ENCODE measurements at places on chromosomes 11 and 22.

DNA sequence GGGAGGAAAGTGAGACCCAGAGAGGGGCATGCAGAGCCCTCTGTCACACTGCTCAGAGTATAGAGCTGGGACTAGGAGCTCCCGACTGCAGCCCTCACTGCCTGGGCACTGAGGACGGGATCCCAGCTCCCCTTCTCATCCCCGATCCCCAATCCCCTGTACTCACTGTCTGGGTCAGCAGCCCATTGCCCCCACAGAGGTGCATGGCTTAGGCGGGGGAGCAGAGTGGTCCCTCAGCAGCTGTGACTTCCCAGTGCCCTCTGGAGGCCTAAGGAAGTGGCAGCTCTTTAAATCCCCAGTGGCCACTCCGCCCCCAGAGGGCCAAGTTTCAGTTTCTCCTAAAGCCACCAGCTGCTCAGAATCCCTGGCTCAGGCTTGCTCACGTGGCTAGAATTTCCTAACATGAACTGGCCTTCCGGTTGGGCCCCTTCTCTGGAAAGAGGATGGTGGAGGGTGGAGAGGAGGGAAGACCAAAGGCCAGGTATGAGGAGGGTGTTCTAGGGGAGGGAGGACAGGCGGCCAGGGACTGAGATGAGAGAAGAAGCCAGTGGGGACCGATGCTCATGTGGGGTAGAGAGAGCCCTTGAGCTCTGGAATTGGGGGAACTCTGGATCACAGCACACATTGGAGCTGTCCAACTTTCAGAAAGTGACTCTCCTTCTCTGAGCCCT lies at the start of gene BATF2:
TSS of gene BATF2 (minus strand) at position 262 of the 671 bp plus-strand sequence. CDS start at position 205, 57 bp downstream.
- peak; percentile 60 for DNase-seq

DNA sequence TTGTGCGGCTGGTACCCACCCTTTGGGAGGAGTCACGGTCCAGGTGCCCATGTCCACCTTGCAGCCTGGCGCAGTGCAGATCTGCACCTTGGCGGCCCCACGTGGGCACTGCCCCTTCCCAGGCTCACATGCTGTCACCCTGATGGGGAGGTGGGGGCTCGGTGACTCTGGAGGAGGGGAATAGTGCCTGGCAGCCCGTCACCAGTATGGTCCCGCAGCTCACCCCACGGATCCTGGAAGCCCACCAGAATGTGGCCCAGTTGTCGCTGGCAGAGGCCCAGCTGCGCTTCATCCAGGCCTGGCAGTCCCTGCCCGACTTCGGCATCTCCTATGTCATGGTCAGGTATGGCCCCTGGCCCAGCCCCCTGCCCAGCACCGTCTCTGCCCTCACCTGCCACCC lies 5.2 kb downstream of the TRPT1 start:
- DNase-seq: no peak

GRCh38 chr11:101912823-101913284 lies 2.0 kb upstream of the CEP126 start:
- no peak for DNase-seq

GRCh38 chr22:42873356-42873755 lies 16.3 kb upstream of the ARFGAP3 start:
- no peak for DNase-seq

GRCh38 chr11:15817001-15817400 lies 539.3 kb downstream of the SOX6 start:
- DNase-seq: no peak

DNA sequence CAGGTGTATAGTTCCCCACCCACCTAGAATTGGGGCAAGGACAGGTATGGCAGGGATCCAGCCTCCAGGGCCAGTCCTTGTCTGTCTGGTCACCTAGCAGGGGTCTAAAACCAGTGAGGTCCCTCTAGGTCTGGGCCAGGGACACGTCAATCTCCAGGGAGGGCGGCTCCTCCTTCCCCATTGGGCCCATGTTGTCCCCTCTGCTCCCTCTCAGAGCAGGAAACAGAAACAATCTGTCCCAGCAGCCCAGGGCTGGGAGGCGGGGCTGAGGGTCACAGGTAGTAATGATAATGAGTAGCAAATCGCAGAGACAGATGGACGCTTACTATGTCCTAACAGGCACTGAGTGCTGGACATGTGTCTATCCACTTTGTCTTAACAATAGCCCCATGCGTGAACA lies 22.8 kb upstream of the SYT7 start:
- no peak for DNase-seq

- no peak for DNase-seq
Measured at GRCh38 chr22:47736186-47737034, 974.0 kb downstream of the TBC1D22A start.

- peak; percentile 46 for DNase-seq
Measured at GRCh38 chr11:131242476-131243000, 127.9 kb upstream of the NTM start.

DNA sequence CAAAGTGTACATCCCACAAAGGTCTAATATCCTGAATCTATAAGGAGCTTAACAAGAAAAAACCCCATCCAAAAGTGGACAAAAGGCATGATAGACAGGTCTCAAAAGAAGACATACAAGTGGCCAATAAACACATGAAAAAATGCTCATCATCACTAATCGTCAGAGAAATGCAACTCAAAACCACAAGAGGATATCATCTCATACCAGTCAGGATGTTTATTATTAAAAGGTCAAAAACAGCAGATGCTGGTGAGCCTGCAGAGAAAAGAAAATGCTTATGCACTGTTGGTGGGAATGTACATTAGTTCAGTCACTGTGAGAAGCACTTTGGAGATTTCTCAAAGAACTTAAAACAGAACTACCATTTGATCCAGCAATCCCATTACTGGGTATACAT lies 12.7 kb downstream of the LGALS12 start:
- DNase-seq: no peak

- no peak for DNase-seq
Measured at GRCh38 chr22:37917874-37918548, 11.9 kb downstream of the MICALL1 start.

DNA sequence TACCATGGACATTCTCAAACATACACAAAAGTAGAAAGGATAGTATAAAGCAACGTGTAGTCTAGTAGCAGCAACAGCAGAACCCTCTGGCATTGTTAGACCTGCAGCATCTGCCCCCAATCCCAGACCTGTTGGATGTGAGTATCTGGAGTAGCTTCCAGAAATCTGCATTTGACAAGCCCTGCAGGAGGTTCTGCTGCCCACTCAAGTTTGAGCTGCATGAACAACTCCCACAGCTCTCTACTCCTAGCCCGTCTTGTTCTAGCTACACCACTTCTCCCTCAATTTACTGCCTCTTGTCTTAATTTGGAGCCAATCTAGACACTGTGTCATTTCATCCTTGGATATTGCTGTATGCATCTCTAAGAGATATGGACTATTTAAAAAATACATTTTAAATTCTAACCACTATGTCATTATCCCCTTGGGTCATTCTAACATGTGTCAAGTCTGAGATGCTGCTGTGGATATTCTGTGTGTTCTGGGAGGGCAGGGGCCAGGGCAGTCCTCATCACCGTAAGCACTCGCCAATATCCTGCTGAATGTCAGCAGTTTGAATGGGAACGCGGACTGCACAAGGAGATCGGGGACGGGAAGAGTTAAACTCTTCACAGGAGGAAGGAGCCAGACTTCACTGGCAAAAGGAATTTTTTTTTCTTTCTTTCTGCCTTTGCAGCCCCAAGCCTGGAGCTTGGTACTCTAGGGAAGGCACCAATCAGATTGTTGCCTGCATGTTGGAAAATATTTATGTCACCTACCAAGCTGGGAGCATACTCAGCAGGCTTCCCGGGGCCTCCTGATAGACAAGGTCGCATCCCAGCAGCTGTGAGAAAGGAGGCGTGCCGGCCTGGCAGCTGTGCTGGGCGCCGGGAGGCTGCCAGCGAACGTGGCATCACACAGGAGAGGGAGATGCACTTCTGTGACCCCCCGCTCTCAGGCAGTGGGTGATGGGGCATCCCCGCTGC lies 429.0 kb downstream of the MIAT start:
- DNase-seq: no peak

GRCh38 chr11:68904248-68904847 lies 657 bp downstream of the IGHMBP2 start:
- peak; percentile 54 for DNase-seq

- no peak for DNase-seq
Measured at GRCh38 chr11:70583781-70584218, 185.5 kb downstream of the CTTN start.

- no peak for DNase-seq
Measured at GRCh38 chr11:116427903-116428637, 344.7 kb downstream of the BUD13 start.

DNA sequence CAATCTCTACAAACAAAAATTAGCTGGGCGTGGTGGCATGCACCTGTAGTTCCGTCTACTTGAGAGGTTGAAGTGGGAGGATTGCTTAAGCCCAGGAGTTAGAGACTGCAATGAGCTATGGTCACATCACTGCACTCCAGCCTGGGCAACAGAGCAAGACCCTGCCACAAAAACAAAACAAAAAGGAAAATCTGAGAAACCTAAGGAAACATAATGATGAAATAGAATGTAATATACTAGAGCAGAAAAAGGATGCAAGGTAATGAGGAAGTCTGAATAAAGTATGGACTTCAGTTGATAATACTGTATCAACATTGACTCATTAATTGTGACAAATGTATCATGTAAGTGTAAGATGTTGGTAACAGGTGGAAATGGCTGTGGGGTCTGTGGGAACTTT lies 8.1 kb downstream of the NPAS4 start:
- DNase-seq: peak; percentile 29

- DNase-seq: no peak
Measured at GRCh38 chr11:131206671-131207070, 163.7 kb upstream of the NTM start.

DNA sequence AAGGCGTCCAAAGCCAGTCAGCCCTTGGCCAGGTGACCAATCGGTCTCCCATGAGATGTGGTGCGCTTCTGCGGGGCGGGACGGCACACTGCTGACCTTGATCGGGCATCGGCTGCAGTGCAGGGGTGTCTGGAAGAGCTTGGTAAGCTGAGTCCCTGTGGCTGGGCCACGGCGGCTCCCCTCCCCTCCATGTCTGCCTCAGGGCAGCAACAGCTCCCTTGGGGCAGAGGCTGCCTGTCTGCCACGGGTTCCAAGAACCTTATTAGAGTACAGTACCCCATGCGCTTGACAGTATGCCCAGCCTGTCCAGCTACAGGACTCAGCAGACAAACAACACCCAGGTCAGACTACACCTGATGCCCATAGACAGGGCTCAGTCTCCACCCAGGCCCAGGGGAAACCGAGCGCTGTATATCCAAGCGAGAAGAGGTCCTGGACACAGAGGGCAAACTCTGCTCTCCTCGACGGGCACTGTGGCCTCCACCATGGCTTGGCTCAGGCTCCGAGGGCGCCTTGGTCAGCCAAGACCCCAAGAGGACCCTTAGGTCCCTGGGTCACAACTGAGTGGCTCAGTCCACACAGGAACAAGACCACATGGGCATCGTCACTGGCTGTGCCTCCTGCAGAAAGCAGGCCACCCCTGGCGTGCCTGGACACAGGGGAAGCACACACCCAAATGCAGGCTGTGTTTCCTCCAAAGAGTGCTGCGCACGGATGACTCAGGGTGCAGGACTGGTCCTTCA lies 18.9 kb downstream of the TSPAN32 start:
- no peak for DNase-seq

DNA sequence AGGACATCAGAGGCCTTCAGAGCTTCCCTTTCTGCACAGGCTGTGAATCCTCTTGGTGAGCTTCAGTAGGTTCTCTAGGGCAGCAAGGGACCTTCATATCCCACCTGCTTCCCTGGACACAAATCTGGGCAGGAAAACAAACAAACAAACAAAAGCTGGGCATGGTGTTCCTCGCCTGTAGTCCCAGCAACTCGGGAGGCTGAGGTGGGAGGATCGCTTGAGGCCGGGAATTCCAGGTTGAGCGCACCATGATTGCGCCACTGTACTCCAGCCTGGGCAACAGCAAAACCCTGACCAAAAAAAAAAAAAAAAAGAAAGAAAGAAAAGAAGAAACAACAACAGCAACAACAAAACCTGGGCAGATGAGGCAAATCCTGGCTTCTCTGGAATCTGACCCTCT lies 92.9 kb downstream of the CEP164 start:
- no peak for DNase-seq

DNA sequence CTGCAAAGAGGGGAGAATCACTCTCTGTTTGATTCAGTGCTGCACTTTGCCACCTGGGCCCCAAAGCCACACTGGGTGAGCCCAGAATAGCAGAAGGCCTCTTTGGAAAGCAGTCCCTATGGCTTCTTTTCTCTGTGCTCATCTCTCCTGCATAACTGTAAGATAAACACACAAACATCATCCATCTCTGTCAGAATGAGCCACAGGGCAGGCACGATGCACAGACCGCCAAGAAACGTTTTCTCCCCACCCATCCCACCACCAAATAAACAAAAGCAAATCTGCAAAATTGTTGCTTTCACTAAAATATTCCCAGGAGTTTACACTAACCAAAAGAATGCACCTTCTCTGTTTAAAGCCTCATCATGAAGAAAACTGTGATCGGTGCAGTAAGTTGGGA lies 196.4 kb upstream of the POU2AF2 start:
- no peak for DNase-seq

- no peak for DNase-seq
Measured at GRCh38 chr11:46414879-46415278, 23.3 kb upstream of the CHRM4 start.

DNA sequence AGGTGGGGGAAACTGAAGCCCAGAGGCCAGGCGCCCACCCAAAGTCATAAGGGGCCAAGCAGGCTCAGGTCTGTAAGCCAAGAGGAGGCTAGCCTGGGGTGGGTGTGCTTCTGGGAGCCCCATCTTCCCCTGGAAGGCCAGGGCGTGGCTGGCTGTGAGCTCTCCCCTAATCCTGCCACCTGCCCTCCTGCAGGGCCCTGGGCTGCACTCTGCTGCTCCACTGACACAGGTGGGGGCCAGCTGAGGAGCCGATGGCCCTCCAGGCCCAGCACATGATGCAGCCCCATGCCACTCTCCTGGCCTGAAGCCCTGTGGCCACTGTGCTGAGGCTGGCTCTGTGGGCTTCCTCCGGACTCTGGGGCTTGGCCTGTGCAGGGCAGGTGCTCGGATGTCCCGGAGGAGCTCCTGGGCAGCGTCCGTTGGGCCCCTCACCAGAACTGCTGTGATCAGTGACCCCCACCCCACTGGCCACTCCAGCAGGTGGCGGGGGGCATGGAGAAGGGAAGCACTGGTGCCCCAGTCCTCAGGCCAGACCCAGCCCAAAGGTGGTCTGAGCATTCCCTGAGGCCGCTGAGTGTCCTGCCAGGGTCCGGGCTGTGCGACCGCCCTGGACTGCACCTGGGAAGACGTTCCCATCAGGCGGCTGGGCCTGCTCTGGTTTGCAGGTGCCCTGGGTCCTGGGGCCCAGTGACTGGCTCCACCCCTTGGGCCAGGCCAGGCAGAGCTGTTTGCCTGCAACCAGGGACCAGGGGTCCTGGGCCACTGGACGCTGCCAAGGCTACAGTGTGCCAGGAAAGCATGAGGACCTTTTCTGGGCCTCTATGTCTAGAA lies 8.5 kb downstream of the PIM3 start:
- no peak for DNase-seq

- no peak for DNase-seq
Measured at GRCh38 chr11:28713850-28714249, 605.7 kb downstream of the METTL15 start.

Measured in Karpas-422 (cell line).